ENCODE measurements at places on chromosomes 1 and 21.

DNA sequence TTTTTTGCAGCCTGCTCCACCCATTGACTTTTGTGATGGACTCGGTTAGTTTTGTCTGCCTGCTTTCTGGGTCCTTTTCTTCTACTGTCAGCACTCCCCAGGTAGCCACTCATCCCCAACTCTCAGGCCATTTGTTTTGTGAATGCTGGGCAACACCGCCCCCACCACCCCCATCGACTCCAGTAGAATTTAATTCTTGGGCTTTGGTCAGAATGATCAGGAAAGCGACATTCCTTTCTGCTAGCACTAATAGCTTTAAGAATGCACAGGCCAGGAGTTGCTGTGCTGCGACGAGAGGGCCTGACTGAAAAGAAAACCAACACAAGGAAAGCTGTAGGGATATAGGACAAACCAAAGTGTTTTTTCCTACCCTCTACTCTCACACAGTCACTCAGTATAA lies 144.4 kb downstream of the CDC7 start:
- no peak for DNase-seq

DNA sequence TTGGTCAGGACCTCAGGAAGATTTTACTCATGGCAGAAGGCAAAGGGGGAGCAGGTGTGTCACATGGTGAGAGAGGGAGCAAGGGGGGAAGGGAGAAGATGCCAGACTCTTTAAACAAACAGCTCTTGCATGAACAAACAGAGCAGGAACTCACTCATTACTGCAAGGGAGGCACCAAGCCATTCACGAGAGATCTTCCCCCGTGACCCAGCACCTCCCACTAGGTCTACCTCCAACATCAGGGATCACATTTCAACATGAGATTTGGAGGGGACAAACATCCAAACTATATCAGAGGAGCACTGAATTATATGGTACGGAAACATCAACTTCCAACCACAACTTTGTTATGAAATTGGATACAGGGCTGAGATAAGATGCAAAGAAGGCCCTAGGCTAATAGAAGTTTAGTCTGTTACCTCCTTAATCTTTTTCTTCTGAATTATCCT lies 164.9 kb downstream of the ST6GALNAC3 start:
- DNase-seq, result no peak

DNA sequence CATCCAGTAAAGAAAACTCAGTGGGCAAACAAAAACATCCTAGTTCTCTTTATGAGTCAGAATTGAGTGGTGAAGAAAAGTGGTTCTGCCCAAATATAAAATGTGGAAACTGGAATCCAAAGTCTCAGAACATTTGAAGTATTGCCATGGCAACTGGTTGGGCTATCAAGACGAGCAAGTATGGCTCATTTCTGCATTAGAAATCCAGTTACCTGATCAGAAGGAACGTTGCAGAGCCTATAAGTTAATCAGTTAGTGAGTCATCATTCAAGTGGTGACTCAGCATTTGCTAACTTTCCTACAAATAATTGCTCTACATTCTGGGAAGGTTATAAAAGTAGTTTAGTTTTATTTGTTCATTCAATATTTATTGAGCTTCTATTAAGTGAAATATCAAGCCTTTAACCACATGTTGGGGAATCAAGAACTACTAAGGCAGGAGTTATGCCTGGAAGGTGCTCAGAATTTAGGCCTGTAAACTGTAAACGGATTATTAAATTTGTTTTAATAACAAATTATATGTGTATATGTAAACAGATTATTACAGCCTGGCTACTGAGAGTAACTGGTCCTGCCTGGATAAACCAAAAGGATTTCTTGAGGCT lies 104.3 kb downstream of the PAPPA2 start:
- DNase-seq, result no peak

- no peak for DNase-seq
Measured at GRCh38 chr1:156167536-156167935, 14.2 kb downstream of the SEMA4A start.

GRCh38 chr1:2405588-2406295 lies 6.6 kb downstream of the PEX10 start:
- DNase-seq, result no peak

DNA sequence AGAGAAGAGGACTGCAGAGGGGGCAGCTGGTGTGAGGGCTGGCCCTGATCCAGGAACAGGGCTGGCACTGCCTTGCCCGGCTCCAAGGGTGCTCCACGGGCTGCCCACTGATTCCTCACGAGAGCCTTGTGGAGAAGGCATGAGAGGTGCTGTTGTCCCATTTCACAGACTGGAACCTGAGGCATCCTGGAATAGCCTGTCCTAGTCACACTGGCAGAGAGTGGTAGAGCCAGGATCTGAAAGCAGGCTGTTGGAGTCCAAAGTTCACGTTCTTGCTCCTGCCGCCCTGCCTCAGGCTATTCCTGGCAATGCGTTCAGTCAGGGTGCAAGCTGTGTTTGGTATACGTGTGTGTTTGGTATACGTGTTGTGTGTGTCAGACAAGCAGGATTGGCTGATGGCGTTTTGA lies 1.8 kb downstream of the RER1 start:
- no peak for DNase-seq

DNA sequence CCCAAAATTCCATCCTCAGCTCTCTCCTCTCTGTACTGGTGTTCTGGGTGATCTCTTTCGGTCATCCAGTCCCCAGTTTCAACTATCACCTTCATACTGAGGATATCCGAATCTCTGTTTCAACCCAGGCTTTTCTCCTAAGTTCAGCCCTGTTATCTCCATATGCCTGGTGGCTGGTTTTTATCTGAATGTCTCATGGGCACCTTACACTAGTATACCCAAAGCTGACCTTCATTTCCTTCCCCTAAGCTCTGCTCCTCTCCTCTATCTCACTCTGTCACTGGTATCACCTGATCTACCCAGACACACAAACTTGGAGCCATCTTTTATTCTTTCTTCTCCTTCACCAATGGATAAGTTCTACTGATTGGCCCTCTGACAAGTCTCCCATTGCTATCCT lies 53.0 kb downstream of the LRRC71 start:
- DNase-seq, result no peak

Data from CD4-positive, alpha-beta T cell treated with Interleukin-1 beta for 1 hour (primary cell).